ENCODE measurements at places on chromosomes 13 and 19. TPM values are rescaled to one million over a fixed set of nuclear protein-coding genes. Genes with fewer than 3 reads are reported as not detected.
A peak's percentile ranks its signal among the peaks of the same experiment; 100 is the strongest.

DNA sequence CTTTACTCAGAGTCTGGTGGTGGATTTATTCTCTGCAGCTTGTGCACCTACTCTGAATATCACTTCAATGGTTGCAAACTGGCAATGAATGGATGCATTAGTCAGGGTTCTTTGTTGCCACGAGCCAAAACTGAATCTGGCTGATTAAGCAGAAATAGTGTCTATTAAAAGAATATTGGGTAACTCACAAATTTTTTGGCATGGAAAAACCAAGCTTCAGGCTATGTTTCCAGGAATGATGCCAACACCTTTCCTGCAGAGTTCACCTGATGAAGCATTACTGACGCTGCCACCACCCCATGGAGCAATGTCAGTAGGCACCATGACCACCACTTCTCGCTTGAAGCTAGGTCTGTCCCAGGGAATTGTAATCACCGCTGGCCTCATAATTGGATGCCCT, 597.8 kb upstream of the SLC10A2 start:
- DNase-seq, result no peak

DNA sequence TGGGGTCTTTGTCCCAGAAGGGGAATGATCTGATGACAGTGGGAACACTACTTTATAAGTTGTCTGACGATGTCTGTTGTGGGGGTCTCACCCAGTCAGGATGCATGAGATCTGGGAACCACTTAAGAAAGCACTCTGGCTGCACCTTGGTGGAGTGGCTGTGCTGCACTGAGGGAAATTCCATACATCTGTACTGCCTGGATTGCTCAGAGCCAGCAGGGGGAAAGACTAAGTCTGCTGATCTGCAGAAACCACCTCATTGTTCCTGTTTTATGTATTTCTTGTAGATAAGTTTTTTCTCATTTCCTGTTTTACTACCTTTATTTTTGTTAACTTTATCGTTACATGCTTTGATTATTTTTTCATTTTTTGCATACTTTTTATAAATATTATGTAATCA, 27.3 kb downstream of the ZNF430 start:
- no peak for DNase-seq

DNA sequence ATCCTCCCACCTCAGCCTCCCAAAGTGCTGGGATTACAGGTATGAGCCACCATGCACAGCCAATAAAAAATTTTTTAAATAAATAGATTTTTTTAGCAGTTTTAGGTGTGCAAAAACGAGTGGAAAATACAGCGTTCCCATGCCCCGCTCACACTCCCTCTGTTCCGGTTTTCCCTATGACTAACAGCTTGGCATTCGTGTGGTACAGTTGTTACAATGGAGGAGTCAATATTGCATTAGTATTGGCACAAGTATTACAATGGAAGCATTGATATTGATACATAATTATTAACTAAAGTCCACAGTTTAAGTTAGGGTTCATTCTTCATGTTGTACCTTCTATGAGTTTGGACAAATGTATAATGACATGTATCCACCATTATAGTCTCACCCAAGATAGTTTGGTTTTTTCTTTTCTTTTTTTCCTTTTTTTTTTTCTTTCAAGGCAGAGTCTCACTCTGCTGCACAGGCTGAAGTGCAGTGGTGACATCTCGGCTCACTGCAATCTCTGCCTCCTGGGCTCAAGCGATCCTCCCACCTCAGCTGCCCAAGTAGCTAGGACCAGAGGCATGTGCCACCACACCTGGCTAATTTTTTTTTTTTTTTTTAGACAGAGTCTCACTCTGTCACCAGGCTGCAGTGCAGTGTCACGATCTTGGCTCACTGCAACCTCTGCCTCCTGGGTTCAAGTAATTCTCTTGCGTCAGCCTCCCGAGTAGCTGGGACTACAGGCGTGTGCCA, 15.4 kb upstream of the RAB20 start:
- DNase-seq, result peak; percentile 54

DNA sequence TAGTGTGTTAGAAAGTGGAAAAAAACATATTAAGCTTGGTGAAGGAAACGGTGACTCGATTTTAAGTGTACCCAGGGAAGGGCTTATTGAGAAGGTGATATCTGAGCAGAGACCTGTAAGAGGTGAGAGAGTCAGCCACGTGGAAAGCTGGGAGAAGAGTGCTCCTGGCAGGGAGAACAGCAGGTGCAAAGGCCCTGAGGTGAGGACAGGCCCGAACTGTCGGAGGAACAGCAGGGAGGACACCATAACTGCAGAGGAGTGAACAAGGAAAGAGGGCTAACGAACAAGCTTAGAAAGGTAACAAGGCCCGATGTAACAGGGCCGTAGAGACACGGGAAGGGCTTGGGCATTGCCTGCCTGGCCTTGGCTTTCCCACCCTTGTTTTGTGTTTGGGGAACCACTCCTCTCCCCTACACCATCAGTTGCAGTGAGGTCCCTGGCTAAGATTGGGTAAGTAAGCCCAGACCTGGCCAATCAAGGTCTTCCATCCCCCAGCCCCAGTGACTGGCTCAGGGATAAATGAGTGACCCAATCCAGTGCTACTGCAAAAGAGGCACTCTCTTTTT, 7.3 kb downstream of the ATP4A start:
- no peak for DNase-seq

GRCh38 chr19:485583-486236, 10.6 kb upstream of the MADCAM1 start:
- peak; percentile 90 for DNase-seq

DNA sequence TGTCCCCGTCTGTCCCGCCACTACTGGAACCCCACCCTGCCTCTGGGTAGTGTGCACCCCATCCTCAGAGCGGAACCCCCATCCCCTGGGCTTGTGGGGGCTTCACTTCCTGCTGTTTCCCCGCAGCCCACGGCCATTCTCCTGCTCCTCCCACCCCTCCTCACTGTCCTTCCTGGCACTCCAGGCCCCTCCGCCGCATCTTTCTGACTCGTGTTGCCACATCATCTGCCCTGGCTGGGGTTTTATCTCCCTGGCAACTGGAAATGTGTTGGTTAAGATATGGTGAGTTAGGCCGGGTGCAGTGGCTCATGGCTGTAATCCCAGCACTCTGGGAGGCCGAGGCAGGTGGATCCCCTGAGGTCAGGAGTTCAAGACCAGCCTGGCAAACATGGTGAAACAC, 37.3 kb downstream of the KDM4B start:
- no peak for DNase-seq

The TLE6 gene
- polyA plus RNA-seq, result 8.1 TPM

The ZNF846 gene
- 63.3 TPM for polyA plus RNA-seq
